Mammary epithelial cell (primary cell): ENCODE measurements at places on chromosomes 16 and 17.

GRCh38 chr16:375927-376816 is 5.6 kb downstream of the PGAP6 start:
- no peak for DNase-seq

DNA sequence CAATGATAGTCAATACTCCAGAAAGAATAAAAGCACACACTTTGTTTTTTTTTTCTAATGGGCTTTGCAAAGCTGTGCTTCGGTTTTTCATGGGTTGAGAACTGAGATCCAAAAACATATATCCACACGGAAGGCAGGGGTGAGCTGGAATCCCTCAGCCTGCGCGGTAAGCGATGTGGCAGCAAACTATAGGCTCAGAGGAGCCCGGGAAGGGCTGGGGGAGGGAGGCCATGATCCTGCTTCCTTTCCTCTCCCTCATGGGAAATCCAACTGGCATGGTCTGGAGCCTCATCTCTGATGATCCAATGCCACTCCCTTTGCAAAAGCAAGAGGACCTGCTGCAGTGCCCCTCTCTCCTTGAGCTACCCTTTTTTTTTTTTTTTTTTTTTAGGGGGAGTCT is 8.2 kb downstream of the RBFOX3 start:
- DNase-seq: no peak

- DNase-seq: no peak
Measured at GRCh38 chr17:70776441-70776840, 607.1 kb downstream of the KCNJ2 start.

- peak; percentile 52 for DNase-seq
Measured at GRCh38 chr17:3710951-3711383, 12.7 kb upstream of the HASPIN start.

DNA sequence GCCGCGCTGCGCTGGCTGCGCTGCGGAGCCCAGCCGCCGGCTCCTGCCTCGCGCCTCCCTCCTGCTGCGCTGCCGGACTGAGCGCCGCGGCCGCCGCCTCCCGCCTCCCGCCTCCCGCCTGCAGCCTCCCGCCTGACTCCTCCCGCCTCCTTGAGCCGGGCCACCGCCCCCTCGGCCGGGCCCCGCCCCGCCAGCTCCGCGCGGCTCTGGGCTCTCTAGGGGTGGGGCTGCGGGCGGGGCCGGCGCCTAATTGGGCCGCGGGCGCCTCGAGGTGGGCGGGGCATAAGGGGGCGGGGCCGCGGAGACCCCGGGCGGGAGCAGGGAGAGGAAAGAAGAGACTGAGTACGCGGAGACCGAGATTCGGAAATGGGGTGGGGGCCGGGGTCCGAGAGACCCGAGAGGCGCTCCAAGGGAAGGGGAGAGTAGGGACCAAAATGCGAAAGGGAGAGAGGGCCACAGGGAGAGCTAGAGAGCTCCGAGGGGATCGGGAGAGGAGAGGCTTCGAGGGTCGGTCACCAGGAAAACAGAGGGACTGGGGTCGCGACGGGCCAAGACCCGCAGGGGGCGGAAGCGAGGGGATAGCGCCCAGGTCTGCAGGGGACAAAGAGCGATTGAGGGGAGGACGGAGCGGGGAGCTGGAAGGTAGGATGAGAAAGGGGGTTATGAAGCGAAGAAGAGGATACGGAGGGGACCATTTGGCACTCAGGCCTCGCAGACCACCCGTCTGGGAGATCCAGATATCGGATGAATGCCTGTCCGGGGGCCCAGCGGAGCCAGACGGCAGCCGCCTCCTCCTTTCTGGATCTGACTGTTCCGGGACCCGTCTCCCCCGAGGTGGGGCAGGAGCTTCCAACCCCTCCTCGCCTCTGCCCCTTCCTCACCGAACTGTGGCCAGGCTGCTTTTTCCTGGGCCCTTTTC is at the start of gene C1QL1:
TSS of gene C1QL1 (minus strand) at position 79 of the 919 bp plus-strand sequence. CDS start 255 bp downstream, outside the sequence.
- DNase-seq: peak; percentile 87

GRCh38 chr16:81752225-81752875 is 26.7 kb upstream of the PLCG2 start:
- DNase-seq: no peak

- DNase-seq: no peak
Measured at GRCh38 chr16:4465977-4466779, 8.2 kb downstream of the NMRAL1 start.

GRCh38 chr16:67053767-67054334 is 24.9 kb downstream of the CBFB start:
- DNase-seq: no peak

GRCh38 chr17:42399948-42400843 is 12.0 kb upstream of the STAT3 start:
- DNase-seq: no peak

DNA sequence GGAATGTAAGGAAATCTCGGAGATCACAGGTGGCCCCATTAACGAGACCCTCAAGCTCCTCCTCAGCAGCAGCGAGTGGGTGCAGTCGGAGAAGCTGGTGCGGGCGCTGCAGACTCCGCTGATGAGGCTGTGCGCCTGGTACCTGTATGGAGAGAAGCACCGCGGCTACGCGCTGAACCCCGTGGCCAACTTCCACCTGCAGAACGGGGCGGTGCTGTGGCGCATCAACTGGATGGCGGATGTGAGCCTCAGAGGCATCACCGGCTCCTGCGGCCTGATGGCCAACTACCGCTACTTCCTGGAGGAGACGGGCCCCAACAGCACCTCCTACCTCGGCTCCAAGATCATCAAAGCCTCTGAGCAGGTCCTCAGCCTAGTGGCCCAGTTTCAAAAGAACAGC is 16.2 kb downstream of the MLYCD start:
- DNase-seq: no peak
